ENCODE measurements at places on chromosomes 4 and X.
A peak's percentile ranks its signal among the peaks of the same experiment; 100 is the strongest.

DNA sequence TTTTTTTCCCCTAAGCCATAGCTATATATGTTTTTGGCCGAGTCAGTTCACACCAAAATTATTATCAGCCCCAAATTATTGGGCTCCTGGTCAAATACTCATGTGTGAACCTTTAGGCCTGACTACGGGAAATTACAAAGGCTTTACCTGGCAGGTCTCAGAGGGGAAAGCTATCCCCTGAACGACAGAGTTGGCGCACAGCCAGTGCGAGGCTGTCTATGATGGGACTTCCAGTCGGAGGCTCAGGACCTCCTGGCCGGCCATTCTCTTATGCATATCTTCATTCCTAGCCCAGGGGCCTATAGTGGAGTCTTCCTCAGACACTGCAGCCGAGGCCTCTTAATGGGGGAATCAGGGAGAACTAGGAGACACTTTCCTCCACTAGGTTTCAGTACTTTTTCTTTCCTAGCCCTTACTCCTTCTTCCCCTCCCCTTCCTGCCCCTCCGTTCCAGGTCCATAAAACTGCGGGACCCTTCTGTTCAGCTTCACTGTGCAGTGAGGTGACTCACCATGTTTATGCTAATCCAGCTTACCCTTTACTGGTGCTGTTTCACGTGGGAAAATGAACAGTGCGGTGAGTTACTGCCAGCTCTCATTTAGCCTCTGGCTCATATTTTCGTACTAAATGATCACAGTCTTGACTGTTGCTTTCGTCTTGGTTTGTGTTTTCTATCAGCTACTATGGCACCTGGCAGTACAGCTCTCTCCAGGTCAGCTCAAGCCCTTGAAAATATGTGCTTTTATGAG lies 533.9 kb downstream of the FSTL5 start:
- DNase-seq, result no peak

- DNase-seq, result peak; percentile 20
Observed at GRCh38 chrX:125203737-125204578, 115.7 kb upstream of the TEX13C start.

DNA sequence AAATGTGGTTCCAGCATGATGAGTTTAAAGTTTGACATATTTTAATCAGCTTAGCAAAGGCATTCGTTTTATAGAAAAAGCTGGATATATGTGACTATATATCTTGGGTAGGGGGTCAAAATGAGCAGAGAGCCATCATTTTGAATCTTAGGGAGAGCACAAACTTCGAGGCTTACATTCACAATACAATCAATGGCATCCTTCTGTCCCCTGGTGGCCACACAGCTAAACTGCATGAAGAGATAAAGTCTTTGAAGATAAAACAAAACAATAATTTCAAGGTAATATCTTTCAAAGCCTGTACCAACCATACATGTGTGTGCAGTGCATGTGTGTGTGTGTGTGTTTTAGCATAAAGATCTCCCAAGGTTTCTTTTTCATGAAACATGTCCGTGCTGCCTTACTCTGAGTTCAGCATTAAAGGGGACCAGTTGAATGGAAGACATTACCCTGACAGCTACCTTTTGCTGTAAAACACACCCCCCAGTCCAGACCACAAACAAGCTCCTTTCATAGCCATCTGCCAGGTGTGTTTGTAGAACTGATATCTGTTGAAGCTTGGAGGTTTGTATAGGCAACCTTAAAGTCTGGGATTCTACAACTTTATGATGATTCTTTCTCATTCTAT lies 22.0 kb downstream of the DYNLT3 start:
- peak; percentile 27 for DNase-seq

DNA sequence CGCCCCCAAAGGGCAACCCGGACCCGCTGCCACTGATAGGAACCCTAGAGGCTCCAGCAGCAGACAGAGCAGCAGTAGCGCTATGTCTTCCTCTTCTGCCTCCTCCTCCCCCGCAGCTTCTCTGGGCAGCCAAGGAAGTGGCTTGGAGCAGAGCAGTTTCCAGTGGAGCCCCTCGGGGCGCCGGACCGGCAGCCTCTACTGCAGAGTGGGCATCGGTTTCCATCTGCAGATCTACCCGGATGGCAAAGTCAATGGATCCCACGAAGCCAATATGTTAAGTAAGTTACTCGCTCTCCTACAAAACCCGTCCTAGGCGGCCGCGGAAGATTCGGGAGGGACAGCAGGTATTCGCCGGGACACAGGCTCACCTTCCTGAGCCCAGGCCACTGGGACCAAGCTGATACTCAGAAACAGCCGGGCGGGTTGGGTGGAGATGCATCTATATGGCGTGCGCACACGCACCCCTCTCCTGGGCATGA lies 477 bp downstream of the FGF5 start:
- peak; percentile 45 for DNase-seq

DNA sequence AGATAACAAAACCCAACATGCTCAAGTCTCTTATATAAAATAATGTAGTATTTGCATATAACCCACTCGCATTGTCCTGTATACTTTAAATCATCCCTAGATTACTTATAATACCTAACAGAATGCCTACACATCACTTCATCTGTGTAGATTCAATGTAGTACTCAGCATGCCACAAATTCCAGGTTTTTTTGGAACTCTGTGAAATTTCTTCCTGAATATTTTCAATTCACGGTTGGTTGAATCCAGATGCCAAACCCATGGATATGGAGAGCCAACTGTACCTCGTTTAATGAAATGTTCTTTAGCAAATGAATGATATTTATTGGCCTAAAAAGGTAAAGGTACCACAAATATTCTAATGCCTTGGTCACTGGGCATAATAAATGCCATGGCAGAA lies 24.8 kb downstream of the CCNI start:
- DNase-seq, result no peak

DNA sequence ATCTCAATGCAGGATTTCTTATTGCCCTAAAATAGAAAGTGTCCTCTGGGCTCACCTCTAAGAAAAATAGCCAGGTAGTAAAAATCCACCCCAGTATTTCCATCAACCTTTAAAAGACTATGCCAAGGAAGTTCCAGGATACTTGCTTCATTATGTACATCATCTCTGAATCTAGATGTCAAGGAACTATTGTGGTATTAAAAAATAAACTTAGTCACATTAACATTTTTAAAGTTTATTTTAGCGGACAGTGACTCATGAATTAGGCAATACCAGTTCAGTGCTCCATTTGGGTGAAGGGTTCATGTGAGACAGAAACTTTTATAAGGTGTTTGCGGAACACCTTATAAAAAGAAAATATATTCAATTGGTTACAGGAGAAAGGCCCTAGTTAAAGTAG lies 209.2 kb downstream of the ADAM29 start:
- no peak for DNase-seq

- no peak for DNase-seq
Observed at GRCh38 chr4:55447108-55447708, 51.5 kb downstream of the TMEM165 start.

DNA sequence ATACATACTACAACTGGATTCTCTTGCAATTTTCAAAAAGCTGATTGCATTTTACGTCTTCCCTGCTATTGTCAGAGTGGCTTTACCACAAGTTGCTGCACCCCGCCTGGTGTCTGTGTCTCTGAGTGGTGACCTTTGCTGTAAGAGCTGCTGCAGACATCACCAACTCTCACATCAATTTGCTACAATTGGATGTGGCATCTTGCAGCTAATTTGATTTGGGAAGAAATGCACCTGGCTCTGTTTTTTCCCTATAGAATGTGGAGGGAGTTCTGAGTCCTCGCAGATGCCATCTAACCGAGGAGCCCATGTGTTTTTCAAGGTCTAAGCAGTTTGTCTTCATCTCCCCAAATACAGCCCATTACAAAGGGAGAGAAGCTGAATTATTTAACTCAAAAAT lies 73.8 kb upstream of the PHOX2B start:
- DNase-seq, result no peak

DNA sequence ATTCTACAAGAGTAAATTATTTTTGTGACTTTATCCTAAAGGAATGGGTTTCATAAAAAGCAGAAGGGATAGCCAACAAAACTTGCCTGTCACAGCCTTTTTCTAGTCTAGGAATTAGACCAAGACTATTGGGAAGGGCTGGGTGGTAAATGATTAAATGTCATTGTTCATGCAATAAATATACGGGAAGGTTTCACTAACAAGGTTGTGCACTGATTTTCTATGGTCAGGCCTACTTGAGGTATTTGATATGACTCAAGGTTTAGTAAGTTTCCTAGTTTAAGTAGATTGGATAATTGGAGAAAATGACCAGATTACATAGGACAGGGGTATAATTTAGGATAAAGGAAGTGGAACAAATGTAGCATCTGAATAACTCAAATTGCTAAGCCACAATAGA lies 249.1 kb upstream of the BMP3 start:
- no peak for DNase-seq

DNA sequence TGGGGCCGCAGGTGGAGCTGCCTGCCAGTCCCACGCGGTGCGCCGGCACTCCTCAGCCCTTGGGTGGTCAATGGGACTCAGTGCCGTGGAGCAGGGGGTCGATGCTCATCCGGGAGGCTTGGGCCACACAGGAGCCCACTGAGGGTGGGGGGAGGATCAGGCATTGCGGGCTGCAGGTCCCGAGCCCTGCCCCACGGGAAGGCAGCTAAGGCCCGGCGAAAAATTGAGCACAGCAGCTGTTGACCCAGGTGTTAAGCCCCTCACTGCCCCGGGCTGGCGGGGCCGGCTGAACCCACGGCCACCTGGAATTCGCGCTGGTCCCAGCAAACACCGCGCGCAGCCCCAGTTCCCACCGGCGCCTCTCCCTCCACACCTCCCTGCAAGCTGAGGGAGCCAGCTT lies 26.1 kb downstream of the VCX2 start:
- no peak for DNase-seq

DNA sequence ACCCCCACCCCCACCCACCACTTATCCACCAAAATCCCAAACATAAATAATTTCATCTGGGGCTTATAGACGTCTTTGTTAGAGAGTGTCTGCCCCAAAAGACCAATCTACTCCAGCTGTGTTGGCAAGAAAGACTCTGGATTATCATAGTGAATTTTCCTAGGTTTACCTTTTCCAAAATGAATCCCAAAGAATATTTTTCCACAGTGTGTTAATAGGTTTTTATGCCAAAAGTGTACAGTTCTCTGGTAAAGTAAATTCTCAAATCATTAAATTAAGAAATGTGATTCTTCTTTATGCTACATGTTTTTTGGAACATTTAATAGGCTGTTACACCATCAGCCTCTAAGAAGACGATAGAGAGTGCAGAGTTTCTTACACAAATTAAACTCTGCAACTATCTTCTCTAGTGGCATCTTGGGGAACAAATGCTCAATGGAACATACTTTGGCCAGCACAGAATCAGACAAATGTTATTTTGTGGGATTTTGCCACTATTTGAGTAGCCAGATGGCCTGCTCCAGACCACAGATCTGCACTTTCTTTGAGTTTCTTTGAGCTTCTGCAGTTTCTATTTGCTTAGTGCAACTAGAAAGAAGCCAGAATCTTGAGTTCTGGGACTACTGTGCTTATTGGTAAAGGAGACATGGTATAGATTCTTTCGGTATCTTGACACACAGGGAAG lies 206.0 kb downstream of the KIT start:
- no peak for DNase-seq

DNA sequence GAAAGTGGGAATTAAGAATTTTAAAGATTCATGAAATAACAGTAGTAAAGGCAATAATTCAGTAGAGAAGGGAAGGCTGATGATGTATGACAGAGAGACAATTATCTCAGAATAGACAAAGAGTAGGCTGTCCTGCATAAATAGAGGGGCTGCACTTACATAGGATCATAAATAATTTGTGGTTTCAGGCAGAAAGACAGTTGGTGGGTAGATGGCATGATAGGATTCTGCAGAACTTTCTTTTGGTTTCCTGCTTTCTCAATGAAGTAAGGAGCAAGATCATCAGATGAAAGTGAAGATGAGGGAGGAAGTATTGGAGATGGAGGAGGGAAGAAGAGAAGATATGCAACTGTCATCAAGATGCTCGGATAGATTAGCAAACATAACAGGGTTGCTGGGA lies 604.9 kb upstream of the ZFP42 start:
- no peak for DNase-seq

GRCh38 chr4:15089979-15090378 lies 87.7 kb downstream of the CPEB2 start:
- DNase-seq, result no peak

DNA sequence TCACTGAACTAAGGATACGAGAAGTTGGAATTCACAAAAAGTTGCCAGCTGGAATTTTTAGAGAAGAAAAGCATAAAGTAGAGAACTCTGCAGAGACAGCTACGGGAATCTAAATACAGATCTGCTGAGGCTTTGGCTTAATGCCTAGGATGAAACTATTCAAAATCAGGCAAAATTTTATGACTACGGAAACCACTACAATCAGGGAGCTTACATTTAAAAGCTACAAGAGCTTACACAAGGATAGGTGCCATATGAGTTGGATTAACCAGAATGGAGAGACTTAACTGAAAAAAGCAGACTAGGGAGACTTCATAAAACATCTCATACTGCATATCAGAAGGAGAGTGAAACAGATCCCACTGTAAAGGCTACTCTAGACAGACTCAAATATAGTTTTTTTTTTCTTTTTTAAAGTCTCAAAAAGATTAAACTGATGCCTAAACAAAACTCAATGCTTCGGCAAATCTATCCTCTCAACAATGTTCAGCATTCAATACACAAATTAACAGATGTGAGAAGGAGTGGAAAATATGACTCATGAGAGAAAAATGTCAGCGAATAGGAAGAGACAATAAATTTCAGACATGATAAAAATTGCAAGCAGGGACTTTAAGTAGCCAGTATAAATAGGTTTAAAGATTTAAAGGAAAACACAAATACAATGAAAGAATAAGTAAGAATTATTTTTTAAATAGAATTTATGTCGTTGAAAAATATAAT lies 586.1 kb downstream of the FSTL5 start:
- no peak for DNase-seq

DNA sequence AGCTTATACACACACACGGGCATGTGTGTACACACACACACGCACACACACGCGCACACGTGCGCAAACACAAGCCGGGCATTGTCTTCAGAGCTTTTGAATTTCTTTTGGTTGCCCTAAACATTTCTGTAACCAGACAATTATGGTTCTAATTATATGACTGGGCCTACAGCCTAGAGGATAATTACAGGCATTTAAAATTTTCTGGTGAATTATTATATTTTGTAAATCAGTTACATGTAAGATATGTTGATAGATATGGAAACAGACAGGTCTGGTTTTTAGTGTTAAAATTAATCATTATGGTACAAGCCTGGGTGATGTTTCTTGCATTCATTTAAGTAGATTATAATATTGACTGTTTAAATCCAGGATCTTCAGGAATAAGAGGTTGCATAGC lies 1120.5 kb downstream of the ADGRL3 start:
- no peak for DNase-seq

GRCh38 chrX:27600686-27601085 lies 10.5 kb downstream of the DCAF8L2 start:
- DNase-seq, result no peak

DNA sequence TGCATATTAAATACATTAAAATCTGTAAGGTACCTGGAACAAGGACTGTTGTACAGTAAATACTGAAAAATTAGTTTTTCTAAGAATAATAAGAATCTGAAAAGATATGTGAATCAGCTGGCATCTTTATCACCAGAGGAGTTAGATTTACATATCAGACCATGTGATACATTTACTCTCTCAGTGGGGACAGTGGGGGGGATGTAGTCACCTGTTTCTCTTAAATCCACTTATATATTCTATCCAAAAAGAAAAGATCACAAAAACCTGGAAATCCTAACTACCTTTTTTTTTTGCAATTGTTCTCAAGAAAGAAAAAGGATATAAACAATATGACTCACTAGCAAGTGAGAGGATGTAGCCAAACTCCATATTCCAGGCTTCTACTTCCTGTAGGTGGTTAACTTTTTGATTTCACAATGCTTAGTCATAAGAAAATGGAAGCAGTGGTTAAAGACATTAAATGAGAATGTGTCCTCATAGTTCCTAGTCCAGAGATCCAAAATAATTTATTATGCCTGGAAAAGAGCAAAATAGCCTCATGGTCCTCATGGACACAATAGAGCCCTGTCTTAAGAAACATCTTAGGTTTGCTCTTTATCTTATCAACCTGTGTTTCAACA lies 22.5 kb upstream of the MYOZ2 start:
- peak; percentile 76 for DNase-seq

All from AG20443 (cell line).